ENCODE measurements at places on chromosomes 11 and 22.

DNA sequence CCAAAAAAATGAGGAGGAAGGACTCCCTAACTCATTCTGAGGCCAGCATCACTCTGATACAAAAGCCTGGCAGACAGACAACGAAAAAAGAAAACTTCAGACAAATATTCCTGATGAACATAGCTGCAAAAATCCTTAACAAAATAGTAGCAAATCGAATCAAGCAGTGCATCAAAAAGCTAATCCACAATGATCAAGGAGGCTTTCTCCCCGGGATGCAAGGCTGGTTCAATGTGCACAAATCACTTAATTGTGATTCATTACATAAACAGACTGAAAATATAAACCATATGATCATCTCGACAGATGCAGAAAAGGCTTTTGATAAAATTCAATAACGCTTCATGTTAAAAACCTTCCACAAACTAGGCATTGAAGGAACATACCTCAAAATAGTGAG is 16.4 kb downstream of the MTMR2 start:
- no peak for DNase-seq

- no peak for DNase-seq
These were observed 34.0 kb downstream of the UQCR10 start for GRCh38 chr22:29801153-29801552.

DNA sequence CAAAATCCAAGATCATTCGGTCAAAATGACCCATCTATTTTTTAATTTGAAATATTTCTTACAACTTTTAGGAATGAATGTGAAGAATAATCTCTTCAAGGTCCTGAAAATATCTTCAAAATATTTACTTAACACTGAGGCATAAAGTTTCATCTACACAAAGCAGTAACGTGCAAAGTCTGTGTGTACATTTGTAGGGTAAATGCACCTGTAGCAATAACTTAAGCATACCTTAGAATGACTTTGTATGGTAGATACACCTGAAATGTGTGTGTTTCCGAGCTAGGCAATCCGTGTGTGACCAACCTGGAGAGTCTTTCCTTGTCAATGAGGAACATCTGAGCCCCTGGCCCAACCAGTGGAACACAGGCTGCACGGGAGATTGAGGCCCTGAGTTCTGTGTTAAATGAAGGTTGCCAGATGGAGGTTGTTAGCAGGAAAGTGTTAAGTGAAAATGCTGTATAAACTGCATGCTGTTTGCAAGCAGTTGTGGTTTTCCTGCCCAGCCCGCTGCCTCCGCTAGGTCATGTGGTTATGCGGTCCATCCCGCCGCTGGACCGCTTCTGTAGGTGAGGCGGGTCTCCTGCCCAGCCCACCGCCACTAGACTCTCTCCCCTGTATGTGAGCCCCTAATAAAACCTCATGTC is 7.6 kb upstream of the CTR9 start:
- peak; percentile 36 for DNase-seq

DNA sequence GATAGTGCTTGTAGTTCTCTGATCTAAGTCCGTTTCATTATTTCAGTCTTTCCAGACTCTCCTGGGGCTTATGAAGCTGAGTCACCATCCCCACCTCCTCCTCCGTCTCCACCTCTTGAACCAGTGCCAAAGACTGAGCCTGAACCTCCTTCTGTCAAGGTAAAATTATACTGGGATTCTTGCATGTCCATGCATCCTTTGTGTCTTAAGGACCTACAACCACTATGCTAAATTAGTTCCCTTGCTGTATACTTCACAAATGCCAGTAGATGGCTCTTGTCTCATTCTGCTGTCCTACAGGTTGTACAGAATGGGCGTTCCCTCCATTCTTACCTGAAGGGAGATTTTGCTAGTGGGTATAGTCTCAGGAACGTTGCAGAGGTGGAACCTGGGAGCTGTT is 42.2 kb downstream of the POLD3 start:
- no peak for DNase-seq

GRCh38 chr11:67463680-67464410 is 5.2 kb downstream of the TMEM134 start:
- no peak for DNase-seq

DNA sequence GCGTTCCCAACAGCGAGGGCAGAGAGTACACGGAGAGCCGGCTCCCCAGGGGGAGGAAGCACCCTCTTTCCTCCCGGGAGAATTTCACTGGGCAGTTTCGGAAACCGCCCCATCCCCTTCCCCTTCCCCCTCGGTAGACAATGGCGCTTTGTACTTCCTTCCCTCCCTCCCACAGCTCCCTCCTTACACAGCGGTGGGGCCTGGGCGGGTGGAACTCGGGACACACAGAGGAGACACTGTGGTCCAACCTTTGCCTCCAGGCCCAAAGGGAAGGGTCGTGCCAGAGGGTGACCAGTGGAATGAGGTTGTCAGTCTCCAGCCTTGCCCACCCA is 4.3 kb downstream of the SMTN start:
- DNase-seq = no peak

DNA sequence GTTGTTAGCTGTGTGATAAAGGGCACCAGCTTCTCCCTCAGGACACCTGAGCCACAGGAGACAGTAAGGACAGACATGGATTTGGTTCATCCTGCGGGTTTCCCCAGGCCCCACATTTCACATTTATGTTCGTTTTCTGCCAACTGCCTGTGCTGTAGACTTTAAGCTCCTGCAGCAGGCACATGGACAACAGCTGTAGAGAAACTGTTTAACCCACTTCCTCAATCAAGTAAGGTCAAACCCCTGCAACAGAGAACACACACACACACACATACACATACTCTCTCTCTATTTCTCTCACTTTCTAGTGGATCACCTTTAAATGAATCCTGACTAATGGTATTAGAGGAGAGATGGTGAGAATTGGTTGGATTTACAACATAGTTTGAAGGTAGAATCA is 90.7 kb downstream of the C11orf87 start:
- DNase-seq = no peak

DNA sequence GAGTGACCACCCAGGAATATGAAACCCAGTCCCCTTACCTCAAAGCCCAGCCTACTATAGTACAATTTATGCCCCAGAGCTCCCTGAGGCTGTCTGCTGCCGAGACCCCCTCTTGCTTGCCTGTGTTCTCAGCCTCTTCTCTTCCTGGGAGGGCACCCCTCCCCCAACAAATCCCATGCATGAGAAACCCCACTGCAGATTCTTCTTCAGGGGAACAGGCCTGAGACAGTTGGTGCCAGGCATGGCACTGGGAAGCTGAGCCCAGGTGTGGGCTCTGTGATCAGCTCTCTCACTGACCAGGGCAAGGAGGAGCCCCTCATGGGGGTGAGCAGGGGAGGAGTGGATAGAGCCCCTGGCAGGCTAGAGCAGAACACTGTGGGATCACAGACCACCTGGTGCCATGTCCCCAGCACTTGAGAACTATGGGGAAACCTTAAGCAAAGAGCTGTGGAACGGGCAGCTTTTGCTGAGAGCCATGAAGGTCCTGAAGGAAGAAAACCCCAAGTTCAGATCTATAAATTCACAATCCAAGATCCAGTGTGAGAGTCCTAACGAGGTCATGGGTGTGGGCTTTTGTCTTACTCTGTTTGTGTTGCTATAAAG is 46.5 kb upstream of the TH start:
- no peak for DNase-seq

DNA sequence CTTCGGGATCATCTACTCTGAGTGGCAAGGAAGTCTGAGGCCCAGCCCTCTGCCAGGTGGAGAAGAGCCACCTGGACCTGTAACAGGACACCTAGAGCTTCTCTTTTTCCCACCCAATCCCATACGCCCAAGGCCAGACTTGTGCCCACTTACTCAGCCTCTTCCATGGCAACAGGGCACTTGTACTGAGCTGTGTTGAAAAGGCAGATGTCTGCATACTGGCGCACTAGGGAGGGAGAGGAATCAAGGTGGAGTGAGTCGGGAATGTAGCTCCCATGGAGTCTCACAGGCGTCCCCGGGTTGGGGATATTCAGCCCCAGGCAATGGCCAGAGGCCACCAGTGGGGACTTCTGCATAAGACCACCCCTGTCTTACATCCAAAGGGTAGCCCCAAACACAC is 36.1 kb downstream of the TPBGL start:
- DNase-seq = peak; percentile 17

GRCh38 chr11:8201644-8202365 is 33.0 kb upstream of the RIC3 start:
- DNase-seq = no peak

DNA sequence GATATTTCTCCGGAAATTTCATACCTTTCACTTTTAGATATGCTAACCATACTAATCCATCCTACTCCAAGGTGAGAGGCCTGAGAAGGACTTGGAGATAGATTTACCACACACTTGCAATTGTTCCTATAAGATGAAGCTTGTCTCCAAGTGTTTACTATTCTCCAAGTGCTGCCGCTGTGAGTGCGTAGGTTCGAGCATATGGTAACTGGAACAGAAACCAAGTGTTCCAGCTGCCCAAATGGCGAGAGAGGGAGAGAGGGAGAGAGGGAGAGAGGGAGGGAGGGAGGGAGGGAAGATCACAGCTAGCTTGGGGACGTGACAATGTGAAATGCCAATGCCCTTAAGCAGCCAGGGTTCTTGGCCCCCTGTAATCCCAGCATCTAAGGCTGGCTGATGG is 21.5 kb downstream of the ASCC2 start:
- DNase-seq = no peak

DNA sequence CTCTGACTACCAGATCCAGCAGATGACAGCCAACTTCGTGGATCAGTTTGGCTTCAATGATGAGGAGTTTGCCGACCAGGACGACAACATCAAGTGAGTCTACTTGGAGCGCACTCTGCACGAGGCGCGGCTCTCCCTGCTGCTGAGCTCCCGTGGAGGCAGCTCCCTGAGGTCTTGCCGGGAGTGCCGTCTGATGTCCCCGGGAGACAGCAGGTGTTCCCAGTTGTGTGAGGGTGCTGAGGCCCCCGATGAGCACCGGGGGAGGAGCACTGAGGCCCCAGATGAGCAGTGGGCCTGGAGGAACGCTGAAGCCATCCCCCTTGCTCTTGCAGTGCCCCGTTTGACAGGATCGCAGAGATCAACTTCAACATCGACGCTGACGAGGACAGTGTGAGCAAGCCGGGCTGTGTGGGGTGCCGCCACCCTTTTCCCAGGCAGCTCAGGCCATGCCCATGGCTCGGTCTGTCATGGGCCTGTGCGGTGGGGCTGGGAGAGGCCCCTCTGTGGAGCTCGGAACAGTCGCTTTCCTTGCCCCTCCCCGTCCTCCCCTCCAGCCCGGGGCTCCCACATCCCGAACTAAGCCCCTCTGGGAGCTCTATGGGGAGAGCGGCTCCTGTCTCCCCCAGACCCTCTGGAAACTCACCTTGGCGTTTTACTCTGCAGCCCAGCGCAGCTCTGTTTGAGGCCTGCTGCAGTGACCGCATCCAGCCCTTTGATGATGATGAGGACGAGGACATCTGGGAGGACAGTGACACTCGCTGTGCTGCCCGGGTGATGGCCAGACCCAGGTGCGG is 37.1 kb downstream of the SBF1 start:
- no peak for DNase-seq

- no peak for DNase-seq
These were observed 143.5 kb downstream of the MIAT start for GRCh38 chr22:26800858-26801257.

GRCh38 chr11:95989780-95990179 is 65.9 kb upstream of the MTMR2 start:
- no peak for DNase-seq

DNA sequence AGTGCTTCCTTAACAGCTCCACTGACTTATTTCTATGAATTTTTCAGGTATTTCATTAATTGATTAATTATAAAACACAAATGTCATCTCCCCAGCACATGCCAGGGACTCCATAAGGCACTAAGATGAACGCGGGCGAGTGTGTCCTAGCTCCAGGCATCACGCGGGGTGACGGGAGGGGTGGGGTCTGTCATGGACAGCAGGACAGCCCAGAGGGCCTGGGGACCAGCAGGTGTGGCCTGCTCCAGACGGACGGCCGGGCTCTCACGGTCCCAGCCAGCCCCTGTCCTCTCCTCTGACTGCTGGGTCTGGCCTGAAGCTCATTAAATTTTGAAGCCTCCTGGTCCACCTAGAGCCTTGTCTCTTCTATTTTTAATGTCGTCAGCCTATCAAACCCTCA is 531.1 kb downstream of the BRD1 start:
- DNase-seq = no peak

- no peak for DNase-seq
These were observed 6.5 kb upstream of the CERK start for GRCh38 chr22:46744581-46744980.

DNA sequence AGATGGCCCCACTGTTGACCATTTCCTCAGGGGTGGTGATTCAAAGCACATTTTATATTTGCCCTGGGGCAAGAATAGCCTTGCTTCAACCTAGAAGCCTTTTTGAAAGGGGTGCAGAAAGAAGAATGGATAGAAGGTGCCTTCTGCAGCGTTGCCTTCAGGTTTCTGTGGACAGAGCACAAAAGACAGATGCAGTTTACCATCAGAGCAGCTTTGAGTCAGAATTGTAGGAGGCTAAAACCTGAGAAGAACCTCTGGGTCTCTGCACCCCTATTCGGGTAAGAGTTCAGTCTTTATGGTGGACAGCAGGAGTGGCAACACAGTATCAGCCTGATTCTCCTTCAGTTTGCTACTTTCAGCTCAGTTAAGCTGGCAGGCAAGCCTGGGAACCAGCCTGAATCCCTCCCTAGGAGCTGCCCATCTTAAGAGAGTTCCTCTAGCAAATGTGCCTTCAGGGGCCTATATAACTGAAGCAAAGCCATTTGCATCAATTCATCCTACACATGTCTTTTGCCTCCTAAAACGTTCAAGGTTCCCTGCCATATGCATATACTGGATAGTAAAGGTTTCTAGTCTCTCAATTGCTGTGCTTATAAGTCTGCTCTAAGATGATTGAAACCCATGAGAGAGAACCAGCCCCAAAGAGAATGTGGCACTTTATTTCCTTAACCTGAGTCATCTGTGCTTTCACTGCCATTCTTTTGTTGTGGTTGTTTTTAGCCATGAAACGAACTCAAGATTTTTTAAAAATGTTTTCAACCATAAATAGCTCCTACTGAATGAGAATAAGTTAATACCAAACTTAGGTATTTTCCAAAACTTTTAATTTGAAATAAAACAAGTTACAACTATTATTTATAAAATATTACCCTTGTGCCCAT is 123.0 kb downstream of the TRIM44 start:
- no peak for DNase-seq

DNA sequence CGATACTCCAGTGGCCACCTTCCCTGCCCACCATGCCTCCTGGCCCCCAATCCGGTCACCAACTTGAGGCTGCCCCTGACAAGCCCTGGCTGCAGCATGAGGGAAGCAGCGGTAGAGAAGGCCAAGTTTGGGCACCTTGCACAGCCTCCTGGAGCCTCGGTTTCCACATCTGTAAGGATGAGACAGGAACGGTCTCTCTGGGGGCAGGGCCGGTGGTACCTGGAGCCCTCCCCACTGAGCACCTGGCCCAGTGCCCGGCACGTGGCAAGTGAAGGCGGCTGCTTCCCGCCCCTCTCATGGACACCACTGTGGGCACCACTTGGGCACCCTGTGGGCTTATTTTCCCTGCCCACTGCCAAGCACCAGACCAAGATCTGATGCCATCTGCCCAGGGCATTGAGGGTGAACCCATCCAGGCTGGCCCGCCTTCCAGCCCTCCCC is 77.8 kb downstream of the CDKN1C start:
- DNase-seq = no peak
